Liver (tissue), 10 donors: ENCODE measurements at places on chromosomes 5 and 9. TPM values are rescaled to one million over a fixed set of nuclear protein-coding genes. Genes with fewer than 3 reads are reported as not detected.

The AQP7 gene
- total RNA-seq = 17.1 TPM

DNA sequence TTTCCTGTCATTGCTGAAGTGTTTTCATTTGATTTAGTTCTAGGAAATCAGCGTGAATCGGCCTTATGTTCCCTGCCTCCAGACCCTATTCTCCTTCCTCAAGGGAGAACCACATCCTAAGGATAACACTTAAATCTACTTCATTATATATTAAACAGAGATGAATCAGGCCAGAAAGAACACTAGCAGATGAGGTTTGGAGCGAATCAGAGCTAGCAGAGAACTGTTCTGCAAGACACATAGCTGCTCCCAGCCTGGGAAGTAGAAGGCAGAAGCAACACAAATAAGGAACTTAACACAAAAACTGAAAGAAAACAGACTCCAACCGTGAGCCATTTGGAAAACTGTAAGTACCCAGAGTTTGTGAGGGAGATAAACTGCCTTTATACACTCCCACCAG is 718.2 kb downstream of the SEMA5A start:
- no peak overlapping the region for H3K27ac ChIP-seq
- no peaks in the 10 kb centered on the region for H3K36me3 ChIP-seq
- DNase-seq = no peak
- no peaks in the 10 kb centered on the region for H3K27me3 ChIP-seq

DNA sequence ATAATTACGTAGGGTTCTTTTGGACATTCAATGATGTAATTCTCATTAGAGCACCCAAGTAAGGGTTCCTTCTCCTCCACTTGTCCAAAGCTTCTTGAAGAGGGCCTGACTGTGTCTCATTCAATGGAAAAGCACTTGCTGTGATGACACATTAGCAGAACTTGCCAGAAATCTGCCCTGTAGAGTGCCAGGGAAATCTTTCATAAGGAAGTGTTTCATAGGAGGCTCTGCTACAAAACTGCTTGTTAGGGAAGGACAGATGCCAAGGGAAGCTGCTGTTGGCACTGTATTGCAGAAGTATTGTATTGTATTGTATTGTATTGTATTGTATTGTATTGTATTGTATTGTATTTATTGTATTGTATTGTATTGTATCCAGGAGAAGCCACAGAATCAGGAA is 45.5 kb upstream of the MPDZ start:
- no peak for DNase-seq
- H3K4me3 ChIP-seq = no peak overlapping the region
- no peaks in the 10 kb centered on the region for H3K4me1 ChIP-seq
- H3K27ac ChIP-seq = no peak overlapping the region
- peaks cover 2% of the 10 kb centered on the region for H3K27me3 ChIP-seq
- no peaks in the 10 kb centered on the region for H3K36me3 ChIP-seq

GRCh38 chr5:168646335-168646734 is 67.2 kb upstream of the PANK3 start:
- H3K4me3 ChIP-seq = no peak overlapping the region
- H3K27me3 ChIP-seq = no peaks in the 10 kb centered on the region
- no peak for DNase-seq

GRCh38 chr5:142000704-142001484 is 11.9 kb downstream of the GNPDA1 start:
- H3K27me3 ChIP-seq = no peaks in the 10 kb centered on the region
- DNase-seq = no peak
- no peak overlapping the region for H3K4me3 ChIP-seq
- no peak overlapping the region for H3K27ac ChIP-seq
- H3K4me1 ChIP-seq = peaks cover 9% of the 10 kb centered on the region
- H3K36me3 ChIP-seq = peaks cover 32% of the 10 kb centered on the region

The NIM1K gene
- not detected for total RNA-seq

DNA sequence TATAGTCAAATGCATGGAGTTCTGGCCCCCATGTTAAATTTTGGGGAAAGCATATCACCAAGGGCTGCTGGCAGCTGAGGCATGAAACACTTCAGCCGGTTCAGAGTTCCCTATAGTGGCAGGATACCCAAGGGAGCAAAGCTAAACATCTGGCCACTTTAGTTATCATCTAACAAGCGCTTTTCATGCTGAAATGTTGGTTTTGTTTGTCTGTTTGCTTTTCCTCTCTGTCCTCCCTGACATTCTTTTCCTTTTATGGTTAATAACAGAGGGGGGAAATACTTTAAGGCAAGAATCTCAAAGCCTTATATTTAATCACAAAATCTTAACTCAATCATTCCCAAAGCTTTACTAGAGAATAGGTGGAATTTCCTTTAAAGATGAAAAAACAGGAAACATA is 11.9 kb downstream of the APBA1 start:
- H3K27me3 ChIP-seq = no peaks in the 10 kb centered on the region
- no peak overlapping the region for H3K4me3 ChIP-seq
- peak overlapping the region; percentile 51 for H3K27ac ChIP-seq
- H3K36me3 ChIP-seq = no peaks in the 10 kb centered on the region
- DNase-seq = no peak
- H3K4me1 ChIP-seq = peaks cover 4% of the 10 kb centered on the region

GRCh38 chr9:89686126-89686525 is 81.3 kb downstream of the GADD45G start:
- peak overlapping the region; percentile 62 for H3K27ac ChIP-seq
- H3K36me3 ChIP-seq = no peaks in the 10 kb centered on the region
- DNase-seq = no peak

The FAM114A2 gene
- 12.7 TPM for total RNA-seq

DNA sequence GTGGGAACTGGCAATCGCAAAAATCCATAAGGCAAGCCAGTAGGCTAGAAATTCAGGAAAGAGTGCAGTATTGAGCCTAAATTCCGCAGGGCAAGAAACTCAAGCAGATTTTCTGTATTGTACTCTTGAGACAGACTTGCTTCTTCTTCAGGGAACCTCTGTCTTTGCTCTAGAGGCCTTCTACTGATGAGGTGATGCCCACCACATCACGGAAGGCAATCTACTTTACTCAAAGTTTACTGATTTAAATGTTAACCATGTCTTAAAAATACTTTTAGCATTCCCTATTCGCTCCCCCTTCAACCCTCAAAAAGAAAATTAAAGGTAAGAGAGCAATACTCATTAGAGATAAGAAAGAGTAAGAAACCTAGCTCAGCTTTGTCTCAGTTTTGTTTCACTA is 11.3 kb downstream of the IL7R start:
- no peak overlapping the region for H3K27ac ChIP-seq
- H3K4me3 ChIP-seq = no peak overlapping the region
- H3K4me1 ChIP-seq = no peaks in the 10 kb centered on the region
- DNase-seq = no peak
- H3K27me3 ChIP-seq = no peaks in the 10 kb centered on the region

The CYSRT1 gene
- total RNA-seq = 0.14 TPM

DNA sequence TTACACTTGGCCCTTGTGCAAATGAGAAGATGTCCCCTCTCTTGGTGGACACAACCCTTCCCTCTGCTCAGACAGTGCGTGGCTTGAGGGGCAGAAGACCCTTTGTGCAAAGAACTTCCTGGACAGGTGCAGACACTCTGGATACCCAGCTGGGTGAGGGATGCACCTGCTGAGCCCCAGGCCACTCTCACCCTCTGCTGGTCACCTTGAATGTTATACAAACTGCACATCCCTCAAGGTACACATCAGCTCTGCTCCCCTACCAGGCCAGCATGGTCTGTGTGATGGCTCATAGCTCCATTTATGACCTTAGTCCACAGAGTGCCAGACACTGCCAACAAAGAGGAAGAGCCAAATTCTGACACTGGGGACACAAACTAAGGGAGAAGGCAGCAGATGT is 3.1 kb upstream of the DIRAS2 start:
- H3K27me3 ChIP-seq = no peaks in the 10 kb centered on the region
- no peak for DNase-seq
- H3K4me1 ChIP-seq = peaks cover 9% of the 10 kb centered on the region
- no peak overlapping the region for H3K27ac ChIP-seq

GRCh38 chr5:1036504-1037122 is 28.0 kb downstream of the NKD2 start:
- no peak for DNase-seq
- no peaks in the 10 kb centered on the region for H3K36me3 ChIP-seq
- H3K27me3 ChIP-seq = no peaks in the 10 kb centered on the region
- H3K4me3 ChIP-seq = no peak overlapping the region
- H3K4me1 ChIP-seq = no peaks in the 10 kb centered on the region

DNA sequence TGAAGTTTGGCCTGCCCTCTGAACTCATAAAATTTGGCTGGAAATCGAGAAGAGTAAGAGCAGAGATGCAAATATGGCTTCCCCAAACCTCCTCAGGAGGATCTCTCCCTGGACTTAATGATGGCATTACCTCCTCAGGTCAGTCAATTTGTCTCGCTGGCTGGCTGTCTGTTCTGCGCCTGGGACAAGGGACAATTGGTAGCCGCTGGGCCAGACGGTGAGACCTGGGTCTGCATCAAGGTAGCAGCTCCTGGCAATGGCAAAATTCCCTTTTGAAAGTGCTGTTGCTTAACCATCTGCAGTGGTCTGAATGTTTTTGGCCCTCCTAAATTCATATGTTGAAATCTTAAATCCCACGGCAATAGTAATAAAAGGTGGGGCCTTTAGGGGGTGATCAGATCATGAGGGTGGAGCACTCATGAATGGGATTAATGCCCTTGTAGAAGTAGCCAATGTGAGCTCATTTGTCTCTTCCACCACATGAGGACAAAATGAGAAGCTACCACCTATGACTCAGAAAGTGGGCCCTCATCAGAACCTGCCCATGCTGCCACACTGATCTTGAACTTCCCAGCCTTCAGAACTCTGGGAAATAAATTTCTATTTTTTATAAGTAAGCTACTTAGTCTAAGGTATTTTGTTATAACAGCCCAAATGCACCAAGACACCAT is 439.3 kb upstream of the KLF4 start:
- H3K27ac ChIP-seq = no peak overlapping the region
- no peaks in the 10 kb centered on the region for H3K4me1 ChIP-seq
- H3K27me3 ChIP-seq = no peaks in the 10 kb centered on the region
- no peak for DNase-seq

The SPATA31A3 gene
- not detected for total RNA-seq

DNA sequence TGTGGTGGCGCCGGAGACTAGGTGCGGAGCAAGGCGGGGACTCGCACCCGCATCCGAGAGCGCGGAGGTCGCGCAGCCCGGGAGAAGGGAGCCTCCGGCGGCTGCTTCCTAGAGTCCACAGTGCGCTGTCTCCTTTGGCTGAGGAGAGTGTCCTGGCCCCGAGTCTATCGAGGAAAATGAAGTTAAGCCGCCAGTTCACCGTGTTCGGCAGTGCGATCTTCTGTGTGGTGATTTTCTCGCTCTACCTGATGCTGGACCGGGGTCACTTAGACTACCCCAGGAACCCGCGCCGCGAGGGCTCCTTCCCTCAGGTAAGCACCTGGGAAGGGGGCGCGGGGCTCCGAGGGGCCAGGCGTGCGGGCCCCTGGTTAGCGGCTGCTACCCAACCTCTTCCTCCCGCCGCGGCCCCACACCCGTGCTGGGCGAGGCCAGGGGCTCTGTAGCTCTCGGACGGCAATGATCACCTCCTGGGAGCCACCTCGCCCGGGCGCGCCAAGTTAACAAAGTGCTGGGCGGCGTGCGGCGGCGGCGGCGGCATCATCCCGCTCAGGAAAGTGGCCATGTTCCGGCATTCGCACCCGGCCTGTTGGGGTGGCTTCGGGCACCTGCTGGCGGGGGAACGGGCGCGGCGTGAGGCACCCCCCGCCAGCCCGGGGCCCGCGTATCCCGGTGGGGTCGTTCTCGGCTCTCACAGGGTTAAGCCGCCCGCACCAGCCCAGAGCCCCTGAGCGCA is 681 bp downstream of the MAN2A1 start:
- peaks cover 42% of the 10 kb centered on the region for H3K4me1 ChIP-seq
- H3K4me3 ChIP-seq = peak overlapping the region; percentile 92
- peak; percentile 65 for DNase-seq
- no peaks in the 10 kb centered on the region for H3K36me3 ChIP-seq
- peak overlapping the region; percentile 99 for H3K27ac ChIP-seq
- H3K27me3 ChIP-seq = no peaks in the 10 kb centered on the region

DNA sequence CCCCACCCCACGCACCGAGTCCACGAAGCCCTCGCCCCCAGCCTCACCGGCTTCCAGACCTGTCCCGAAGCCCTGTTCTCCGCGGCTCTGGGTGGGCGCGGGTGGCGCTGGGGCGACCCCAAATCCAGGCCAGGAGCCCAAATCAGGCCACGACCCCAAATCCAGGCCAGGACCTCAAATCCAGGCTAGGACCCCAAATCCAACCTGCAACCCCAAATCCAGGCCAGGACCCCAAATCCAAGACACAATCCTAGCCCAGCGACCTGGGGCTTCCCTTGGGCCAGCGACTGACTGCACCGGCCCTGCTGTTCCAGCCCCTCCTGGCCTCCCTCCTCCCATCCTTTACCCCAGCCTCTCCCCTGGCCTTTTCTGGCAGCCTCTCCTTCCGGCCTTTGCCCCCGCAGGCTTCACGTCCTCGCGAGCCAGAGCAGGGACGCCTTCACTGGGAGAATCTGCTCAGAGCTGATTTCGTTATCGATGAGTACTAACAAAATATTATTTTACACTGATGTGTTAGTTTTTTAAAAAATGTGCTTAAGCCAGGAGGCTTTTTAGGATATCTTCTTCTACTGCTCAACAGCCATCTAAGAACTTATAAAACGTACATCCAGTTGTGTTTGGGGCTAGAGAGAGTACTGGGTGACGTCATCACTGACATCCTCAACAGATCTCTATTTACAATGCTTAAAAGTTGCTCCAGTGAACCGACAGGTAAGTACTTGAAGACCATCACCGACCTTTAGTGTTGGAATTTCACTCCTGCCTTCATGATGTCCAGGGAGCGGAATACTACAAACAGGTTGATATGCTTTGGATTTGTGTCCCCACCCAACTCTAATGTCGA is 34.7 kb downstream of the TRIP13 start:
- DNase-seq = no peak
- H3K27ac ChIP-seq = no peak overlapping the region
- H3K27me3 ChIP-seq = no peaks in the 10 kb centered on the region
- H3K4me3 ChIP-seq = peak overlapping the region; percentile 43
- H3K36me3 ChIP-seq = no peaks in the 10 kb centered on the region

The GABRP gene
- total RNA-seq = 0.08 TPM

DNA sequence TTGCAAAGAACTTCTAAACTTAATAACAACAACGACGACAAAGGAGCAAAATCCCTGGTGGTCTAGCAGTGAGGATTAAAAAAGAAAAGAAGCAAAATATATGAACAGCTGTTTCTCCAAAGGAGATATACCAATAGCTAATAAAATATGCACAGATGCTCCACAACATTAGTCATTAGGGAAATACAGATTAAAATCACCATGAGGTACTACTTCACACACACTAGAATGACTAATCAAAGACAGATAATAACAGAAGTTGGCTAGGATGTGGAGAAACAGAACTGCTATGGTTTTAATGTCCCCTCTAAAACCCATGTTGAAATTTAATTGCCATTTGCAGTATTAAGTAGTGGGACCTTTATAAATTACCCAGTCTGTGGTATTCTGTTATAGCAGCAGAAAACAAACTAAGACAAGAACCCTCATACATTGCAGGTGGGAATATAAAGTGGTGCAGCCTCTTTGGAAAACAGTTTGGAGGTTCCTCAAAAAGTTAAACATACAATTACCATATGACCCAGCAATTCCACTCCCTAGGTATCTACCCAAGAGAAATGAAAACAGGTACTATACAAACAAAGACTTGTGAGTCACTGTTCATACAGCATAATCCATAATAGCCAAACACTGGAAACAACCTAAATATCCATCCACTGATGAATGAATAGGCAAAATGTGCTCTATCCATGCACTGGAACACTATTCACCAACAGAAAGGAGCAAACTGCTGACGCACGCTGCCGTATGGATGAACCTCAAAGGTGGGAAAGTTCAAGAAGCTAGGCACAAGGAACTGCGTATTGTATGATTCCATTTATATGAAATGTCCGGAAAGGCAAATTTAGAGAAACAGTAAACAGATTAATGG is 11.4 kb upstream of the DUSP1 start:
- DNase-seq = no peak
- no peak overlapping the region for H3K4me3 ChIP-seq
- H3K36me3 ChIP-seq = no peaks in the 10 kb centered on the region
- H3K27ac ChIP-seq = no peak overlapping the region
- H3K27me3 ChIP-seq = no peaks in the 10 kb centered on the region
